CD4-positive, alpha-beta T cell treated with Interleukin-6 for 4 hours (primary cell): ENCODE measurements at places on chromosomes 3 and 15.

- DNase-seq: peak; percentile 55
Observed at GRCh38 chr3:126983653-126984390, 907 bp downstream of the PLXNA1 start.

DNA sequence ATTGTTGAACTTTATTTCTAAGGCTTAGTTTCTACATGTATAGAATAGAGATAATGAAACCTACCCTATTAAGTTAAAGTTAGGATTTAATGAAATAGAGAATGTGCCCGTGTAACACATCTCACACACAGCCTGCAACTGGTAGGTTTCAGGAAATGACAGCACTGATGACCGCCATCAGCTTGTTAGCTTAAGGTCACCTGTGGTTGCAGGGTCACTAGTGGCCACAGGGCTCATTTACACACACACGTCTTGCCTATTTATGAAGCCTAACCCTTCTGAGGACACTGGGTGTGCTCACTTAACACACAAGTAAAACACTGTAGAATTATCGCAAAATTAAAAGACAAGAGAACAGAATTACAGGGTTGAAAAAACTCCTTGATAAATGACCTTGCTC is 20.1 kb downstream of the CHRM5 start:
- DNase-seq: no peak

DNA sequence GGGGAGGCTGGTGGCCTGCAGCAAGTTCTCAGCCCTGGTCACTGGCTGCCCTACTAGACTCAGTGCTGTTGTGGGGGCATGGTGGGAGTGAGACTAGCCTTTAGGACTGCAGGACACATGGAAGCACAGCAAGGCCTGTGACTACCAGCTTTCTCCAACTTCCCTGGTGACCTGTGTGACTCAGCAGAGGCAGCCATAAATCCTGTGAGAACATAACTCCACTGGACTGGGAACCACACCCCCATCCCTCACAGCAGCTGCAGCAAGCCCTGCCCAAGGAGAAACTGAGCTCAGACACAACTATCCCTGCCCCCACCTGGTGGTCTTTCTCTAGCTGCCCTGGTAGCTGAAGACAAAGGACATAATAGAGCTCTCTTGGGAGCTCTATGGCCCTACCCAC is 111.3 kb downstream of the DCLK3 start:
- DNase-seq: no peak

GRCh38 chr15:77659350-77660321 is 26.9 kb upstream of the LINGO1 start:
- DNase-seq: no peak

- no peak for DNase-seq
Observed at GRCh38 chr3:13544951-13545651, 3.8 kb upstream of the FBLN2 start.

DNA sequence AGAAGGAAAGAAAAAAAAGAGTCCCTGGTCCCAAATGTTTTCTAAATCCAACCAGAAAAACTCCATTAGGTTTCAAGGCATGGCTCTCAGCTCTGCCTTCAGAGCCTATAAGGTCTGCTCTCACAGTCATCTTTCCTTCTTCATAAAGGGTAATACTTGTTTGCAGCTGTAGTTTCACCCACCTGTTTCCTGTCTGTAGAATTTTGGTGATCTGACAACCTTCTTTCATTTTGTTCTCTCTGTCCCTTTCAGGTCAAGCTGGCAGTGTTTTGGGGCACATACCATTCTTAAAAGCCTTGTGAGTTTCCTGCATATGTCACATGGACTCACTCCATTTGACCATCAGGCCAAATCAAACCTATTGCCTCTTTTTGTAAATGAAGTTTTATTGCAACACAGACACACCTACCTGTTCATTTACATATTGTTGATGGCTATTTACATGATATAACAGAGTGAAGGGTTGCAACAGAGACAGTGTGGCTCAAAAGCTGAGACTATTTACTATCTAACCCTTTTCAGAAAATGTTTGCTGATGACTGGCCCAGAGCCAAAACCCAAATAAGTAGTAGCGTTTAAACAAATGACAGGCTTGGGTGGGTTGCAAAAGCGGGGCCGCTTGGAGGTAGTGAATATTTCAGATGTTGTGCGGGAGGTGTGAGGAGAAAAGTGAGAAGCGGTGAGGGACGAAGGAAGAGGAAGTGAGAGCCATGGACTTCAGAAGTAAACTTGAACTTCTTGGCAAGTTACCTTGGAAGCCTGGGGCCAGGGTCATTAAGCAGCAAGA is 292.7 kb upstream of the PROK2 start:
- DNase-seq: no peak

- DNase-seq: no peak
Observed at GRCh38 chr3:8650583-8651416, 6.2 kb upstream of the SSUH2 start.

- DNase-seq: no peak
Observed at GRCh38 chr3:194888916-194889315, 203.2 kb downstream of the FAM43A start.

- DNase-seq: no peak
Observed at GRCh38 chr3:54801977-54802376, 125.9 kb downstream of the LRTM1 start.

DNA sequence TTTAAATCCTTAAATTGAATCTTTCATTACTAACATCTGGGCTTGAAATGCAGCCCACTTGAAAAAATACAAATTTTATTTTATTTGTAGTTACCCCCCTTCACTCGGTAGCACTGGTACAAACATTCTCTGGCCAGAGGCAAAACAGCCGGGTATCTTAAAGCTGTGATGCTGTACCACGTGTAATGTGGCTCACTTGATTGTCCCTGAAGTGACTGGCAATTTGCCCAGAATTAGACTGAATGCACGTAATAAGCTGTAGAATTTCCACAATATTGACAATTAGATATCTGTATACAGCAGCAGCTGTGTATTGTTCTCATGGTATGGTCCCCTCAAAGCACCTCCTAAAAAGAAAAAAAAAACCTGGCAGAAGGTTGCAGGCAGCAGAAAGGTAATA is 192.8 kb upstream of the TBC1D5 start:
- no peak for DNase-seq

- no peak for DNase-seq
Observed at GRCh38 chr3:126781889-126782491, 78.0 kb downstream of the CHCHD6 start.

- no peak for DNase-seq
Observed at GRCh38 chr15:101480613-101481380, 8.7 kb downstream of the PCSK6 start.

DNA sequence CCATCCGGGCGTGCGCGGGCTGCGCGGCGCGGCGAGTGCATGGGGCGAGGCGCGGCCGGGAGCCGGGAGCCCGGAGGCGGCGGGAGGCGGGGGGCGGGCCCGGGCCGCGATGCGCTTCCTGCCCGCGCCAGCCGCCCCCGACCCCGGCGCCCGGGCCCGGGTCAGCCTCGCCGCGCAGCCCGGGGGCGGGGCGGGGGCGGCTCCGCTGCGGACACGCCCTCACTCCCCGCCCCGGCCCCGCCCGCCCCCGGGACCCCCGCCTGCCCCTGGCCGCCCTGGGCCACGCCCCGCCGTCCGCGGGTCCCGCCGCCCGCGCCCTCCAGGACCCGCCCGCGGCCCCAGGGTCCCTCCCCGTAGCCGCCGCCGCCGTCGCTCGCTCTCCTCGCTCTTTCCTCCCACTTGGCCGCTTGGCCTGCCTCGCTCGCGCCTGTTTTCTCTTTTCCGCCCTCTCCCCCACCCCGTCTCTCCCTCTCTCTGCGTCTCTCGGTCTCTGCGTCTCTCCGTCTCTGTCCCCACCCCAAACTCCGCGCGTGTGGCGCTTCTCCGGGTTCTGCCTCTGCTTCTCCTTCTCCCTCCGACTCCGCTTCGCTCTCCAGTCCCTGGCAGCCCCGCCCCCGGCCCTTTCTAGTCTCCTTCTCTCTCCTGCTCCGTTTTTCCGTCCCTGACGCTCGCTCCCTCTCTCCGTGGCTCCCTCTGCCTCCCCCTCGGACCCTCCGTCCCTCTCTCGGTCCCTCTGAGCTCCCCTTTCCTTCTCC is at the start of gene PLXND1:
Gene PLXND1, minus strand, starts transcription at position 41 of the 755 bp plus-strand sequence. Its CDS starts 37 bp downstream, at position 4.
- DNase-seq: peak; percentile 77

- DNase-seq: no peak
Observed at GRCh38 chr3:36709281-36709680, 55.1 kb downstream of the DCLK3 start.

DNA sequence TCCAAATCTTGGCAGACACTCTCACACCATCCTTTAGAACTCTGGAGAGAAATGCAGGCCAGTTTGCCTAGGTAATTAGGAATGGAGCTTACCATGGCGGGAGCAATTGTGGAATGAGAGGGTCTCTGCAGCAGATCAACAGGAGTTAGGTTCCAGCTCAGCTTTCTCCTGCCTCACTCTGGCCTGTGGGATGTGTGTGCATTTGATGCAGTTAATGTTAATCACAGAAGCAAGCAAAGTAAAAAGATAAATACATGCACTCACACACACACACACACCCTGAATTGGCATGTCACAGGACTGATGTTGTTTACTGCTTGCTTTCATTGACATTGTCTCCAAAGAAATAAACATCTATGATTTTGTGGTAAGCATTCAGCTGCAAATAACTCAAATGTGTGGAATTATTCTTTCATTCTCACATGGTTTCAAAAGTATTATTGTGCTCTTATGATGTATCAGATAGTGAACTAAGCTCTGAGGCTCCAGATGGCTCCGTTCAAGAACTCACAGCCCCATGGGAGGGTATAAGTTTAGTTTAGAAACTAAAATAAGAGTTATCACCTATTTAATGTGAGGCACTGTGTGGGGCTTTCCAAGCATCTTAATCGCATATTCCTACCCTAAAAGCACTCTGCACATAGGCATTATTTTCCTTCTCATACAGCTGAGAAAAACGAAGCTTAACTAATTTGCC is 31.3 kb upstream of the BFSP2 start:
- DNase-seq: no peak
